ENCODE measurements at places on chromosomes 11 and 22.
A peak's percentile ranks its signal among the peaks of the same experiment; 100 is the strongest.

DNA sequence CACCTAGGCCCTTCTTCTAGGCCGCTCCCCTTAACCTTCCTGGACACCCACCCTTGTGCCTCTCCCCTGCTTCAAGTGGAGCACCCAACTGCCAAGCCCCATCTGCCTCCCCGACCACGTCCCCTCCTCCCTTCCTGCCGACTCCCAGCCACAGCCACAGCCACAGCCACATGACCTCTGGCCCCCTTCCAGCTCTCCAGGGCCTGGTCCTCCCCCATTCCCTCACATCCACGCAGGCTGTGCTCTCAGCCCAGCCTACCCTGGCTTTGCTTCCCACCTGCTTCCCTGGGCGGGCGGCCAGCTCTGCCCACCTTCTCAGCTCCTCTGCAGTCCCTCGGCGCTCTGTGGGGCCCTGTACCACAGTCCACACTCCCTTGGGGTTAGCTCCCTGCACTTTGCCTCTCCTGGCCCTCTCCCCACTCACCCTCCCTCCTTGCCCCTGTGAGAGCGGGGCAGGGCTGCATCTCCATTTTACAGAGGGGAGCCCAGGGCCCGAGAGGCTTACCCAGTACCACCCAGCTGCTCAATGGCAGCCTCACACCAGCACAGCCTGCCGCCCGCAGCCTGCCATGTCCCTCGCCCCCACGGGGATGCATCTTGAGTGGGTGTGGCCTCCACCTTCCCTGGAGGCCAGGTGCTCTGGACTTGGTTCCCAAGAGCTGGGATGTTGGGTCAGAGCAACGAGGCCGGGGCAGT lies 20.3 kb downstream of the PARVG start:
- no peak for DNase-seq

DNA sequence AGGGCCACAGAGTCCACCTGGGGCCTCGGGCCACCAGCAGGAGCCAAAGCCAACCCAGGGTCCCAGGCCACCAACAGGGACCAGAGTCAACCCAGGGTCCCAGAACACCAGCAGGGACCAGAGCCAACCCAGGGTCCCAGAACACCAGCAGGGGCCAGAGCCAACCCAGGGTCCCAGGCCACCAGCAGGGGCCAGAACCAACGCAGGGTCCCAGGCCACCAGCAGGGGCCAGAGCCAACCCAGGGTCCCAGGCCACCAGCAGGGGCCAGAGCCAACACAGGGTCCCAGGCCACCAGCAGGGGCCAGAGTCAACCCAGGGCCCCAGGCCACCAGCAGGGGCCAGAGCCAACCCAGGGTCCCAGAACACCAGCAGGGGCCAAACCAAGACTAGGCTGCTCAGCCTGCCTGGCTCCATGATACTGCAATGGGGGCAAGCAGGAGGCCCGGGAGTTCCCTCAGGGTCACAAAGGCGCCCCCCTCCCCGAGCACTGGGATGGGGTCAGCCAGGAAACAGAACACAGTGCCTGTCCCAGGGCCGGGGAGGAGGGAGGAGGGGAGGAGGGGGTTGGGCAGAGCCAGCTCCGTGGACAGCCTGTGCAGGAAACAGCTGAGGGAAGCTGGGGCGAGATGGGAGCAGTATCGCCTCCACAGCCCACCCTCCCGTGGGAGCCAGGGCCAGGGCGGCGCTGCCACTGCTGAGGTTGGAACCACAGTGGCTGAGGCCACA lies 62.0 kb upstream of the PRR5 start:
- DNase-seq, result no peak

DNA sequence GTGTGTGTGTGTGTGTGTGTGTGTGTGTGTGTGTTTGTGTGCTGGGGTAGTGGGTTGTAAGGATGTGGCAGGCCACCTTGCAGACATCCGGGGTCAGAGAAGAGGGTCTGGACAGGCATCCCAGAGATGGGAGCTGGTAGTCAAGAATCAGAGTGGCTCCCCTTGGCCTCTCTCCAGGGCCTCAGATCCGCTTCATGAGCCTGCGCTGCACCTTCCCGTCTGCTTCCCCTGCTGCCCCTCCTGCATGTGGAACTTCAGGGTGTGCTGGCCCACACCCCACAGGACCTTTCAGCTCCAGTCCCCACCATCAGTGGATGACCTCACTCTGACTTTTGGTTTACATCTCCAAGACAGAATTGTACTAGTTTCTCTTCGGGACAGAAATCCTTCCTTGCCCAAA lies 31.2 kb downstream of the TREH start:
- no peak for DNase-seq

DNA sequence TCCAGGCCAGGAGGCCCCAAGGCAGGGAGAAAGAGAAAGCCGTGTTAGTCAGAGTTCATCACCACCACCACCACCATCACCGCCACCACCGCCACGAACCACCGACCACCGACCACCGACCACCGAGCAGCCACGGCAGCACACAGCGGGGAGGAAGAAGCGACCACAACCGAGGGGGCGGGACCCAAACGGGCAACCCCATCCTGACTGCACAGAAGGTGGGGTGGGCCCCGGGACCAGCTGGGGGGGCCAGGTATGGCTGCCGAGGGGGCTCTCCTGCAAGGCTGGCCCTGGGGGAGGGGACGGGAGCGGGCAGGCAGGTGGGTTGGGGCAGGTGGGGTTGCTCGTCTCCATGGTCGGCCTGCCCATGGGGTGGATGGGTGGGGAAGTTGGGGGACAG lies 34.2 kb downstream of the SYT7 start:
- no peak for DNase-seq

GRCh38 chr11:46889251-46889650 lies 29.1 kb downstream of the LRP4 start:
- DNase-seq, result no peak

DNA sequence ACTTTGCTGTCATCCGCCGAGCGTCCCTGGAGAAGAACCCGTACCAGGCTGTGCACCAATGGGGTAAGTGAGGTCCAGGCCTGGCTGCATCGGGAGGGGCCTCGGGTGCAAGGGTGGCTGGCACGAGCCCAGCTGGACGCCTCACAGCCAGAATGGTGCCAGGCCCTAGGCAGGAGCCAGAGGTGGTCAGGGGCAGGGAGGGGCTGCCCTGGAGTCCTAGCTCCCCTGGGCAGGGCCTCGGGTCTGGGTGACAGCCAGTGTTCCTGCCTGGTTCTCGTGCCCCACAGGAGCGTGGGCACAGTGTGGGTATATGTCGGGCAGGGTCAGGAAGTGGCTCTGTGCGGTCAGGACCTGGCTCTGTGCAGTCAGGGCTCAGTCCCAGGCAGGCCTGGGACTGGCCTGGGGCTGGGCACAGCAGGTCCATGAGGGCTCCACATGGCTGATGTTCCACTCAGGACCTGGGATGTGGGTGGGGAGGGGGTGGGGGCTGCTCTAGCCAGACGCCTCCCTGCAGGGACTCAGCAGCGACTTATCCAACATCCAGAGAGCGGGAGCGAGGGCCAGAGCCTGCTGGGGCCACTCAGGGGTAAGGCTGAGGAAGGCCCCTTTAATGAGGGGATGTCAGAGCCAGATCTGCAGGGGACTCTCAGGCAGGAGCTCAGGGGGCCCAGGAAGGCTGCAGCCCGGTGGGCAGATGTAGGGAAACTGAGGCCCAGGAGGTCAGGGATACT lies 1.2 kb downstream of the TSPAN32 start:
- no peak for DNase-seq

- DNase-seq, result no peak
Measured at GRCh38 chr11:92875473-92875872, 94.0 kb upstream of the MTNR1B start.

DNA sequence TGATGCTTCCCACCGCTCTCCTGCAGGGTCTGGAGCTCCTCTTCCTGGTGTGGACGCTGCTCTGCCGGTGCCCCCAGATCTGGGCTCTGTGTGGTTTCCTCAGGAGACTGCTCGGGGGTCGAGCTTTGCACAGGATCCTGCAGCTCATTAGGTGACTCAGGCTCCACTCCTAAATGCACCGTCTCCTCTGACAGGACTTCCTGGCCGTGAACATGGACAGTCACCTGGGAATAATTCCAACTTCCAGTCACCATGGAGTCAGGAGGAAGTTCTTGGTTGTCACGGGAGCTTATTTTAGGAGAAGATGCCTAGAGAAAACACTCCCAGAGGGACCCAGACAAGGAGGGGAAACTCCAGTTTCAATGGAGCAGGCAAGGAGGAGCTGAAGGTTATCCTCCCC lies 11.9 kb downstream of the ZNF202 start:
- no peak for DNase-seq

DNA sequence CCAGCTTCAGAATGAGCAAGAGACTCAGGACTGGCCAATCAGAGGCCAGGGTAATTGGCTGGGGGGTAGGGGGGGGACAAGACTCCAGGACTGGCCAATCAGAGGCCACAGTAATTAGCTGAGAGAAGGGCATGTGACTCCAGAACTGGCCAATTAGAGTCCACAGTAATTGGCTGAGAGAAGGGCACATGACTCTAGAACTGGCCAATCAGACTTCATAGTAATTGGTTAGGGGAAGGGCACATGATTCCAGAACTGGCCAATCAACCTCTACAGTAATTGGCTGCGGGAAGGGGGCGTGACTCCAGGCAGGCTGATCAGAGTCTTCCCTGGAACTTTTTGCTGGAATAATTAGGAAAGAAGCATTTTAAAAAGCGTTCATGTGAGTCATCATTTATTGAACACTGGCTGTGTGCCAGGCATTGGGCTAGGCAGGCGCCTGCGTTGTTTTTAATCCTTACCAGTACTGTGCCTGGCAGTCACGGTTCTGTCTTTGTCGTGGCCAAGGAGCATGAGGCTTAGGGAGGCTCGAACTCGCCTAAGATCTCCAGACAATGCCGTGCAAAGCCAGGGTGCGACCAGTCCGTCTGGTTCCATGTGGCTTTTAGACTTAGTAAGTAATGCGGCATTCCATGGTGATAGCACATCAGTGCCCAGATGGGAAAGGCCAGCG lies 508.1 kb downstream of the TBC1D22A start:
- DNase-seq, result no peak

GRCh38 chr22:49460592-49461281 lies 366.9 kb downstream of the BRD1 start:
- no peak for DNase-seq

- DNase-seq, result no peak
Measured at GRCh38 chr22:23762842-23763578, at the start of gene C22orf15. Gene C22orf15, plus strand, starts transcription at chr22:23762990. Its CDS starts 317 bp downstream, at chr22:23763307.

DNA sequence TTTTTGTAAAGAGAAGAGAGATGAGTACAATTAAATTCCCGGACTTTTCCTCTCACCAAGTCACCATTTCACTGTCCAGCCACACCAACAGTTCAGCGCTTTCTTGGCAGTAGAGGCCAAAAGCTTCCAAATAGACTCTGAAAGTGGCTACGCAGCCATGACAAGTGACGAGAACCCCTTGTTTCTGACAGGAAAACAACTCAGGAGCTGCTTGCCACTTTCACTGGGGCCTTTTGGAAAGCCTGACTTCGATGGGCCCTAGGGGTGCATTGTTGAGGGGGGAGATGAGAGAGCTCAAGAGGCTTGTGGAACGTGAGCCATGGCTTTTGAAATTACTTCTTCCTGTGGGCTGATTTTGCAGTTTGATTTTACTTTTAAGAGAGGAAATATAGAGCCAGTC lies 422.1 kb upstream of the FAT3 start:
- DNase-seq, result no peak

- DNase-seq, result no peak
Measured at GRCh38 chr11:91857179-91857578, 367.4 kb upstream of the FAT3 start.

DNA sequence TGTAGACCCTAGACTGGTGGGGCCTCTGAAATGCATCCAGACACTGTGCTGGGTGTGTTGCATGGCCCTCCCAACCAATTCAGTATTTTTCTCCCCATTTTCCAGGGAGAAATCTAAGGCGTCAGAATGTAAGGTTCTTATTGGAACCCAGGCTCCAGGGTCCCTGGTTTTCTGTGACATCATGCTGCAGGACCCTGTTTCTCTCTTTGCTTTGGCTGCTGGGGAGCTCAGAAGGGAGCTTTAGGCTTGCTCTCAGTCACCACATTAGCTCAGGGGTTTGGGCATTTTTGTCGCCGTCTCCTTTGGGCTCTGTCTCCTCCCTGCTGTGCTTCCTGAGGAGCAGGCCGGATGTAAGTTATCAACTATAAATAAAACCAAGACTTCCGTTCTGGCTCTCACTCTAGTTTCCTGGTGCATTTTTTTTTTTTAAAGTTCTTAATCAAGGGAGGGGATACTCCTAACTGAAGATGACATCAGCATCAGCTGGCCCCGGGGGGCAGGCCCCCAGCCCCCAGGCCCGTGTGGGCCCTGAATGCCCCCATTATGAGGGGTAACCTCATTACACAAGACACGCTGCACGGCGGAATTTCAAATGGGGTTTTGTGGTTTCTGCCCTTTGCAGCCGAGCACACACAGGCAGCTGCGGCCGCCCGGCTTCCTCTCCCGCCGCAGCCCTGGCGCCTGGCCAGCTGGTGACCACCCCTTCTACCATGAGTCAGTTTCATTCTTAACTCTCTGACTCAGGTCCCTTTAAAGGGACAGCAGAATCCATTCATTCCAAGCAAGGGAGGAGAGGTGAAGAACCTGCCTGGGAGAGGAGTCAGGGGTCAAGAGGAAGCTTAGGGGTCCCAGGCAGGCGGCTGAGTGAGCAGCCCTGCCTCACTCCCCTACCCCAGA lies 3.2 kb downstream of the MYEOV start:
- DNase-seq, result peak; percentile 96

DNA sequence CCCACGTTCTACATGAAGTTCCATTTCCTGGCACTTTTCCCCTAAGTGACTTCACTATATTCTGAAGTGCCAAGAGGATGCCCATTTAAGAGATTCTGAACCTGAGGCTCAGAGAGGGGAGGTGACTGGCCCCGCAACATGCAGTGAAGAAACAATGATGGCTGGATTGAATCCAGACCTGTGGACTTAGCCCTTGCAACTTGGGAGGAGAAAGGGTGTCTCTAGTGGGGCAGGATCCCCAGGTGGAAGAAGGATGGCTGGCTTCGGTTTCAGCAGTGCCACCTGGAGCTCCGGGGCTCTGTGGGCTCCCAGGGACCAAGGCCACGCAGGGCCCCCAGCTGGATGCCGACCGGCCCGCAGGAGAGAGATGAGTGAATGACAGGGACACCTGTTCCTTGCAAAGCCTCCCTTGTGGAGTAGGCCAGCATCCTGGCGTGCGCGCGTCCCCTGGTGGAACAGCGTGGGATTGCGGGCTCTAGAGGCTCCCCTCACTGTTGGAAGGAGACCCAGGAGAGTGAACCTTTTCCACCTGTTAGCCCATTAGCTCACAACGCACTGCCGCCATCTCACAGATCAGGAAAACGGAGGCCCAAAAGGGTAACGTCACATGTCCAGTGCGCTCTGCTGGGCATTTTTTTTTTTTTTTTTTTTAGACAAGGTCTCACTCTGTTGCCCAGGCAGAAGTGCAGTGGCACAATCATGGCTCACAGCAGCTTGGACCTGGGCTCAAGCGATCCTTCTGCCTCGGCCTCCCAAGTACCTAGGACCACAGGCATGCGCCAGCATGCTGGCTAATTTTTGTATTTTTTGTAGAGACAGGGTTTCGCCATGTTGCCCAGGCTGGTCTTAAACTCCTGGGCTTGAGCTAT lies 104.7 kb downstream of the KIAA1671 start:
- DNase-seq, result peak; percentile 68

All from ureter (tissue), 1 donor.